ENCODE measurements at places on chromosomes 5 and 9. TPM values are rescaled to one million over a fixed set of nuclear protein-coding genes. Genes with fewer than 3 reads are reported as not detected.
A peak's percentile ranks its signal among the peaks of the same experiment; 100 is the strongest.

- peaks cover 12% of the 10 kb centered on the region for H3K4me1 ChIP-seq
- DNase-seq: no peak
- no peaks in the 10 kb centered on the region for H3K36me3 ChIP-seq
- H3K27ac ChIP-seq: no peak overlapping the region
- peaks cover 17% of the 10 kb centered on the region for H3K27me3 ChIP-seq
Observed at GRCh38 chr5:159775890-159776289, 140.4 kb upstream of the ADRA1B start.

DNA sequence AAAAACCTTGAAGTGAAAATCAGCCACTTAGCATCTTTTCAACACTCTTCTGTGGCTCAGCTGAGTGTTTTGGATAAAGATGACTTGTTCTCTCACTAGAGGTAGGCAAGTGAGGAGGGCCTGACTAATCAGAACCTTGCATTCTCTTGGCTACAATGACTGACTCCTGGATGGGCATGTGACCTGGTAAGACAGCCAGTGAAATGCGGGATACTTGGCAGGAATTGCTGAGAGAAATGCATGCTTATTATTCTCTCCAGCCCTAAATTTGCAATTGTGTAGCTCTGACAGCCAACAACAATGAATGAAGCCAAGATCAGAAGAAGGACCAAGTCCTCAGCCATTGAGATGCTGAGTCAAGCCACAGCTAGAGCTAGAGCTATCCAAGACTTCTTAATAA lies 490.5 kb upstream of the ZNF608 start:
- H3K27me3 ChIP-seq: no peaks in the 10 kb centered on the region
- peaks cover 25% of the 10 kb centered on the region for H3K4me1 ChIP-seq
- H3K36me3 ChIP-seq: no peaks in the 10 kb centered on the region
- DNase-seq: no peak
- no peak overlapping the region for H3K27ac ChIP-seq

DNA sequence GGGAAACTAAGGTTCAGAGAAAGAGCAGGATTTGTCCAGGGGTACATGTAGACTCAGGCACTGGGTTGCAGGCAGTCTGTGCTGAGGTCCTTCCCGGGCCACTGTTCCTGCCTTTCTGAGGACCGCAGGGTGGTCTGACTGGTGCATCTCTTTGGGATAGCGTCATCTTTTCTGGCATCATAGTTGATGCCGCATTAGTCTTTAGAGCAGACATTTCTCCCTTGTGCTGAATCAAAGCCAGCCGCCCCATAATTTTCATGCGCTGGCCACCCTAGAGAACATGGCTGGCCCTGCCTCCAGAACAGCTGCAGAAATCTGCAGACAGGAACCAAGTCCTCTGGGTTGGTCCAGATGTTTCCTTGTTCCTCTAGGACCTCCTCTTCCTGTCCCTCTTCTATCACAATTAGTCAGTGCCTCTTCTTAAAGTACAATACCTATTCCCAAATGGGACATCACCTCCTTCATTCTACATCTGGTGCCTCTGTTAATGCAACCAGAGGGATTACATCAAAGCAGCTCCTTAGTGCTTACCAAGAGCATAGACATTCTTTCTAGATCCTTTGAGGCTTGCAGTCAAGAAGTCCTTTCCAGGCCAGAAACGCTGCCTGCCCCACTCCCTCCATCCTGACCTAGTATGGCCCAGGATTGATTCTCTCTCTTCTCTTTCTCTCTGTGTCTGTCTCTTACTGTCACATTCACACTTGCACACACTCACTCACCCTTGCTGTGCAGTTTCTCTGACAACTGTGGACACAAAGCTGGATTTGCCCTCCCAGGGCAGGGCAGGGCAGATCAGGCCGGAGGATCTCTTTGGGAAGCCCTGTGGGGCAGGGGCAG lies 42.0 kb upstream of the ORM1 start:
- no peaks in the 10 kb centered on the region for H3K27me3 ChIP-seq
- H3K27ac ChIP-seq: peak overlapping the region; percentile 57
- DNase-seq: peak; percentile 47
- no peaks in the 10 kb centered on the region for H3K36me3 ChIP-seq

- H3K36me3 ChIP-seq: no peaks in the 10 kb centered on the region
- H3K4me3 ChIP-seq: no peak overlapping the region
Observed at GRCh38 chr9:131799177-131799823, 59.4 kb upstream of the RAPGEF1 start.

DNA sequence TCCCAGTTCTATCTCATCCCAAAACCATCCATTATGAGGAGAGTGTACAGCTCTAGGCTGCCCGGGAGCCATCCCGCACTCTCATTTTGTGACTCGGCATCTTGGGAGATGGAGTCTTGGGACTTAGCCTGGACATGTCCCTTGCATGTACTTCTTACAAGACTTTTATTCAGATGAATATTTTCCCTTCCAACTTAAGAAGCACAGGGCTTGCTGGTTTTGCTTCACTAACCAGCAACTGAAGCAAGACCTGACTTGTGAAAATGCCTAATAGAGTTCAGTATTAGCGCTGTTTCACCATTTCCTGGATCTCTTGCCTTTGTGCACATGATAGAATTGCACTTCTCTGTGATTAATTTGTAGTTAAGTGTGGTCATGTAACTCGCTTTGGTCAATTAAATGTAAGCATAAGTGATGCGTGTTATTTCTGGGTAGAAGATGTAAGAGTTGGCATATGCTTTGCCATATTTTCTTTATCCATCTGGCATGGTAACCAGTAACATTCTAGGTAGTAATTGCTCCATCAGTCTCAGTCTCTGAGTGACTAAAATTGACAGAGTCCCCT lies 55.8 kb downstream of the PDCD1LG2 start:
- H3K4me1 ChIP-seq: peaks cover 7% of the 10 kb centered on the region
- no peak overlapping the region for H3K27ac ChIP-seq
- no peaks in the 10 kb centered on the region for H3K27me3 ChIP-seq
- DNase-seq: no peak
- no peak overlapping the region for H3K4me3 ChIP-seq

GRCh38 chr9:133334161-133334560 lies 1.8 kb downstream of the SURF6 start:
- no peak overlapping the region for H3K27ac ChIP-seq
- H3K27me3 ChIP-seq: no peaks in the 10 kb centered on the region
- H3K4me1 ChIP-seq: peaks cover 42% of the 10 kb centered on the region
- H3K4me3 ChIP-seq: no peak overlapping the region
- DNase-seq: peak; percentile 5

- H3K4me3 ChIP-seq: no peak overlapping the region
- no peak overlapping the region for H3K27ac ChIP-seq
- H3K4me1 ChIP-seq: peaks cover 36% of the 10 kb centered on the region
- DNase-seq: no peak
Observed at GRCh38 chr9:69168709-69169217, 5.3 kb upstream of the TJP2 start.

- no peaks in the 10 kb centered on the region for H3K36me3 ChIP-seq
- no peak for DNase-seq
- no peaks in the 10 kb centered on the region for H3K27me3 ChIP-seq
- H3K4me3 ChIP-seq: no peak overlapping the region
Observed at GRCh38 chr5:61370506-61370905, 38.4 kb downstream of the ZSWIM6 start.

DNA sequence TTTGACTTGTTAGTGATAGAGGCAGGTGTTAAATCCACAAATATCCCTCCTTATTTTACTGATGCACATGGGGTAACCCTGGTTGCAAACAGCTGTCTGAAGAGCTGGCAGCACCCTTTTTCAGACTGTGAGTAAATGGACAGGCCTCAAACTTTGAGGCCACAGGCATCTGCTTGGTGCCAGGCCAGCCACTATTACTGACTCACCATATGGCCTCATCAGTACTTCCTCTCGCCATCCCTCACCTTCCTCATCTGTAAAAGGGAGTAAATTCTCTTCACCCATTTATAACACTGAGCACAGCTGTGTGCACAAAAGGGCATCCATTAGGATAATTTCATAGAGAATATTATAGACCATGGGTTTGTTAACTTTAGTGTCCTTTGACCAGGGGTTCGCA lies 11.9 kb upstream of the TNIP1 start:
- no peak overlapping the region for H3K4me3 ChIP-seq
- no peaks in the 10 kb centered on the region for H3K27me3 ChIP-seq
- H3K27ac ChIP-seq: peak overlapping the region; percentile 73

DNA sequence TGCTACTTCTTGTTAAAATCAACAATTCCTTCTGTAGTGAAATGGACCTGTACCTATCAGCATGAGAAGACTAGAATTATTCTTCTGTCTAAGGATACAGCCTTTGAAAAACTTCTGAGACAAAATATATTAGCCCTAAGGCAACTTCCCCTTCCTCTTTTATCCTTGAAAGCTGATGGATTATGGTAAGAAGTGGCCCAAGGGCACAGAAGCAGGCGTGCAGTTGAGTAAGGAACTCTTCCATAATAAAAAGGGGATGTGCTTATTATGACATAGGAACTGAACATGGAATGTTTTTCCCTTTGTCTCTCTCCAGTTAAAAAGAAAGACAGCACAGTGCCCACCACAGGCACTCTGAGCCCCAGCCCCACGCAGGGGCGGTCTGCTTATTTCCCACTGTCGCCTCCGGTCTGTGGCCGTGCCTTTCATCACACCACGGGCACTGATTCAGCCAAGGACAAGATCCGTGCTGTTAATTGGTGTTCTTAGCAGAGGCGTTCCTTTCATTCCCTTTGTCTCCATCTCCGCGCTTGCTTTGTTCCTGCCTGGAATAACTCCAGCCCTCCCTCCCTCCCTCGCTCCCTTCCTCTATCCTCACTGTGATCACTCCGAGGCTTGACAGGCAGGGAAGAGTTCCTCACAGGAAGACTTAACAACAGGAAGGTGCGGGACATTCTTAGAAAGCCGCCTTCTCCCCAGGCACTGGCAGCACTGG lies 135.9 kb upstream of the OTULINL start:
- no peaks in the 10 kb centered on the region for H3K27me3 ChIP-seq
- peak overlapping the region; percentile 20 for H3K4me3 ChIP-seq
- peak overlapping the region; percentile 46 for H3K27ac ChIP-seq
- H3K36me3 ChIP-seq: no peaks in the 10 kb centered on the region

DNA sequence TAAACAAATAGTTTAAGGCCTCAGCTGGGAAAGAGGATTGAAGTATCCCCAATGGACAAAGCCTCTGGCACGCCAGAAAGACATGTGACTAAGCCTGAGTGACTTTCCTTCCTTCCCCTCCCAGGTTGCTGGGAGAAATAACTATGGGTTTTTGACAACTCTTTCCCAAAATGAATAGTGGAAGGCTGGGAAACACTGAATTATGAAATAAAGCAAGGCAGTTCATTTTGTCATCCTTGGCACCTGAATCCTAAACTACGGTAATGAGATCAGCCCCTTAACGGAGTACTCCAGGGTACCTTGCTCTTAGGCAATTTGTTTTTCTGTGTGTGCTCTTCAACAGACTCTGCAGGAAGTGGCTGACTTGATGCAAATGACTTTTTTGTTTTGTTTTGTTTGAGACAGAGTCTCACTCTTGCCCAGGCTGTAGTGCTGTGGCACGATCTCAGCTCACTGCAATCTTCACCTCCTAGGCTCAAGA lies 75.2 kb downstream of the LMNB1 start:
- no peaks in the 10 kb centered on the region for H3K27me3 ChIP-seq
- H3K4me1 ChIP-seq: peaks cover 51% of the 10 kb centered on the region
- DNase-seq: no peak
- no peaks in the 10 kb centered on the region for H3K36me3 ChIP-seq
- H3K27ac ChIP-seq: peak overlapping the region; percentile 80

Gene PCA3
- not detected for total RNA-seq

Gene ARHGEF37
- total RNA-seq: 22.8 TPM

Gene NMRK1
- 13.8 TPM for total RNA-seq

Gene IL9
- not detected for total RNA-seq

Gene PHF19
- 13.0 TPM for total RNA-seq

Gene PPP3R2
- total RNA-seq: not detected

Gene RMRP
- total RNA-seq: 15,093 TPM

Gene CDKN2B
- total RNA-seq: 0.82 TPM

Gene IL3
- not detected for total RNA-seq

Gene BTNL9
- total RNA-seq: 38.5 TPM

Measured in left ventricle myocardium inferior (tissue), 1 donor.